ENCODE measurements at places on chromosomes 3 and 15. TPM values are rescaled to one million over a fixed set of nuclear protein-coding genes. Genes with fewer than 3 reads are reported as not detected.
A peak's percentile ranks its signal among the peaks of the same experiment; 100 is the strongest.

- peaks cover 71% of the 10 kb centered on the region for H3K4me1 ChIP-seq
- no peak overlapping the region for H3K4me3 ChIP-seq
- no peaks in the 10 kb centered on the region for H3K27me3 ChIP-seq
- no peak for DNase-seq
- no peak overlapping the region for H3K27ac ChIP-seq
These were observed 93.4 kb downstream of the MBNL1 start for GRCh38 chr3:152362086-152362485.

DNA sequence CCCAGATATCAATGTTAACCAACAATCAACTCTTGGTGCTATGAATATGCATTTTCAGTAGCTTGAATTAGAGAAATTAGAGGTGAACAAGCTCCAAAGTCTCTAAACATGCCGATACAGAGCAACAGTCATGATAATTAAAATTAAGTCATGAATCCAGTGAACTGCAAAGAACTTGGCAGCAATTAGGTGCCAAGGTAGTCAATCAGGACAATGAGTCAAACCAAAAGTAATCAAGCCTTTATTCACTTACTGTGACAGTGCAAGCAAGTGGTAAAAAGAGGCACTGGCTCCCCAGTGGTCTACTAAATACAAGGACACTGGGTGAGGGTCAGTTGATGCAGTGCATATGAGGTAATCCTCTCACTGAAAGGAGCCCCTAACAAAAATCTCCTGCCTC, 1.8 kb downstream of the ZNF770 start:
- peaks cover 29% of the 10 kb centered on the region for H3K4me1 ChIP-seq
- no peak for DNase-seq
- peak overlapping the region; percentile 49 for H3K27ac ChIP-seq
- no peaks in the 10 kb centered on the region for H3K27me3 ChIP-seq
- H3K36me3 ChIP-seq = peaks cover under 1% of the 10 kb centered on the region

DNA sequence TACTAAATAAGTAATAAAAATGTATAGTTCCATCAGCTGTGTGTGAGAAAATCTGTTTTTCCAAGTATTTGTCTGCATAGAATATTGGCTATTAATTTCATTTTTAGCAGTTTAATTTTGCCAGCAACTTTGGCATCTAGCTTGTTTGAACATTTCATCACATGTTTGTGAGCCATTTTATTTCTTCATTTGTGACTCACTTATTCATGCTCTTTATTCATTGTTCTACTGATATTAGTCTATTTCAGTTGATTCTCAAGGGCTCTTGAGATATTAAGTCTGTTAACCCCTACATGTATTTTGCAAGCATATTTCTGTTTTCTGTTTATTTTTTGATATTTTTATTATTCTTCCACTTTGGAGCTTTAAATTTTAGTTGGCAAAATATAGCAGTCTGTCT, 74.0 kb upstream of the PHLDB2 start:
- H3K4me3 ChIP-seq = no peak overlapping the region
- no peaks in the 10 kb centered on the region for H3K27me3 ChIP-seq
- H3K27ac ChIP-seq = no peak overlapping the region
- H3K4me1 ChIP-seq = peaks cover 60% of the 10 kb centered on the region
- no peaks in the 10 kb centered on the region for H3K36me3 ChIP-seq

- H3K4me3 ChIP-seq = no peak overlapping the region
- H3K27ac ChIP-seq = no peak overlapping the region
- H3K36me3 ChIP-seq = no peaks in the 10 kb centered on the region
- DNase-seq = no peak
- H3K4me1 ChIP-seq = peaks cover 9% of the 10 kb centered on the region
These were observed 5.5 kb downstream of the RASGRP1 start for GRCh38 chr15:38559131-38559530.

GRCh38 chr15:25410649-25411048, 28.2 kb downstream of the UBE3A start:
- H3K27ac ChIP-seq = no peak overlapping the region
- H3K36me3 ChIP-seq = no peaks in the 10 kb centered on the region
- H3K4me3 ChIP-seq = no peak overlapping the region
- peaks cover 48% of the 10 kb centered on the region for H3K4me1 ChIP-seq
- no peaks in the 10 kb centered on the region for H3K27me3 ChIP-seq
- no peak for DNase-seq

DNA sequence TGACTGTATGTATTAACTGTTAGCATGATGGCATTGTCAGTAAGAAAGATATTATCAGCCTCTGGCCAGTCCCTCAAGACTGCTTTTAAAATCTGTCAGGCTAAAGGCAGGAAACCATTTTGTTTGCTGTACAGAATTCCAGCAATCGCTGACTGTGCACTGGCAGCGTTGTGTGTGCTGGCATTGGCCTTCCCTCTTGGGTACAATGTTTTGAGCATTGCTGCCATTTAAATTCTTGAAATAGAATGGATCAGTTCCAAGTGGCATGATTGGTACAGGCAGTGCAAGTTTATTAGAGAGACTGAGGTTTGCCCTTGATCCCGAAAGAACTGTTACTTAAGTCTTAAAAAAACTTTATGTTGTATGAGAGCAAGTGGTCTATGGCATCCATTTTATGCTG, 788.7 kb downstream of the OTOL1 start:
- H3K27ac ChIP-seq = no peak overlapping the region
- H3K27me3 ChIP-seq = no peaks in the 10 kb centered on the region
- peaks cover under 1% of the 10 kb centered on the region for H3K36me3 ChIP-seq
- no peak overlapping the region for H3K4me3 ChIP-seq
- peaks cover 6% of the 10 kb centered on the region for H3K4me1 ChIP-seq

DNA sequence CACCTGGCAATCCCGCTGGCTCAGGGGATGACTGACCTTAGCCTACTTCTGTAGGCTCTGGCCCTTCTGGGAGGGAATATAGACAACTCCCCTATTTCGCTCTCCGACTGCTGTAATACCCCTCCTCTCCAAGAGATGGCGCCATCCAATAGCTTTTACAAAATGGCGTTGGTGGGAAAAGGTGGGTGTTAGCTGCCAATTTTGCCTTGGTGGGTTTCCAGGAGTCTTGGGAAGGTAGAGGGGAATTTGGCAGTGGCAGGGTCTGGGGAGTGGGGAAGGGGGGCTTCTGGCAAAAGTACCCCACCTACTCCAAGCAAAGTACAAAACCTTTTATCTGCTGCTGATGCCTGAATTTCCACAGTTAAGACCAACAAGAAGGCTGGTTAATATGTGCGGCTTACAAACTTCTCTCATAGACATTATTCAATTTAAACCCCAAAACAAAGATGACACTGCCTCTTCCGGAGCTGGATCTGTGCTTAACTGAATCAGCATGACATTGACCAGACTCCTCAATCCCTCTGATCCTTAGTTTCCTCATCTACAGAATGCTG, 62.1 kb downstream of the RASGRF1 start:
- H3K4me3 ChIP-seq = no peak overlapping the region
- no peaks in the 10 kb centered on the region for H3K4me1 ChIP-seq

DNA sequence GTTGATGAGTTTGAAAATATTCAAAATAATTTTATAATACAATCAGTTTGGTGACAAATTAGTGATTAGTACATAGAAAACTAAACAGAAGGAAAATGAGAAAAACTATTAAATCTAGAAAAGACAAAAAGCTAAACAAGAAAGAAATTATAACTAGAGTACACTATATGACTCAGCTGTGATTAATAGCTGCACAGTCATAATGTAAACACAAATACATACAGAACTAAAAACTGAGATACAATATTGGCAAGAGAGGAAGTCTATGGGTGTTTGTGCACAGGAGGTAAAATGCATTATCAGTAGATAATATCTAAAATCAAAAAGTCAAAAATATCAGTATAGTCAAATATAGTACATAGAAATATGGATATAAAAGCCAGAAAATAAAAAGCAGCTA, 80.7 kb upstream of the PCSK6 start:
- H3K36me3 ChIP-seq = no peaks in the 10 kb centered on the region
- H3K4me3 ChIP-seq = no peak overlapping the region
- no peaks in the 10 kb centered on the region for H3K27me3 ChIP-seq
- H3K27ac ChIP-seq = peak overlapping the region; percentile 25

DNA sequence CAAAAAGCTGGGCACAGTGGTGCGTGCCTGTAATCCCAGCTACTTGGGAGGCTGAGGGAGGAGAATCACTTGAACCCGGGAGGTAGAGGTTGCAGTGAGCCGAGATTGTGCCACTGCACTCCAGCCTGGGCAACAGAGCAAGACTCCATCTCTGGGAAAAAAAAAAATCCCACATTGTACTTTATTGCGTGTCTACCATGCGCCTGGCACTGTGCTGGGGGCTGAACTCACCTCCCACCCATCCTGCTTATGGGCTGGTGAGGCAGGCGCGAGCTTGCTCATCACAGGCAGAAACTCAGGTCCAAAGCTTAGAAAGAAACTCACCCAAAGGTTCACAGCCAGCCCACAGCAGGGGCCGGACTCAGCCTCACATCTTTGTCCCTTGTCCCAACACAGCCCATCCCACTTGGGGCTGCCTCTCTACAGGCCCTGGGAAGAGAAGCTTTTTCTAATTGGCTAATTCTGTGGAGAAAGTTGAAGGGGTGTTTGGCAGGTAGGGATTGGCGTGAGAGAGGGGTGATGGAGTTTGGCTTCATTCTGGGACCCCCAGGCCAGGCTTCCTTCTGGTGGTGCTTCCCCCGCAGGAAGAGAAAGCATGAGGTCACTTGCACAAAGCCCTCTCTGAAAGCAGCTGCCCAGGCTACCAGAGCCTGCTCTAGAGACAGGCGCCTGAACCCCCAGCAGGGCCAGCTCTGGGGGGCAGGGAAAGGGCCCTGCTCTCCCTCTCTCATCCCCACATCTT, 122.6 kb upstream of the SMAD3 start:
- no peaks in the 10 kb centered on the region for H3K36me3 ChIP-seq
- H3K4me1 ChIP-seq = peaks cover 9% of the 10 kb centered on the region

- no peak overlapping the region for H3K4me3 ChIP-seq
- H3K27me3 ChIP-seq = peaks cover 2% of the 10 kb centered on the region
- no peak overlapping the region for H3K27ac ChIP-seq
- no peak for DNase-seq
- H3K36me3 ChIP-seq = no peaks in the 10 kb centered on the region
These were observed 294.7 kb downstream of the ERC2 start for GRCh38 chr3:56173601-56174000.

DNA sequence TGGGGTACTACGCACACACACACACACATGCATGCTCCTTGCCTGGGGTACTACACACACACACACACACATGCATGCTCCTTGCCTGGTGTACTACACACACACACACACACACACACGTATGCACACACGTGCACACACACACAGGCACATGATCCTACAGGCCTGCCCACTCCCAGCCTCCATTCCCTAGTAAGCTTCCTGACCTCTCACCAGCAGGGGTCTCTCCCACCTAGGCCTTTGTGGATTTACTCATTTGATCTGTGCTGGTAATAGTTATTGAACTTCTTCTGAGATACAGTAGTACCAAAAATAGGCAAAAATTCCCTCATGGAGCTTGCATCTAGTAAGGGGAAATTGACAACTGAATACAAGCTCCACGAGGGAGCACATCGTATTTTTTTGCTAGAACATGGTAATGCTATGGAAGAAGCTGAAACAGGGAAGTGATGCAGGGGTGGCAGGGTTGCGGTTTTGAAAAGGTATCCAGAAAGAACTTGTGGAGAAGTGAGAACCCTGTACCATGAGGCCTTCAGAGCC, 19.1 kb downstream of the TTC21A start:
- H3K36me3 ChIP-seq = peaks cover 2% of the 10 kb centered on the region
- peaks cover 19% of the 10 kb centered on the region for H3K4me1 ChIP-seq
- H3K4me3 ChIP-seq = no peak overlapping the region
- no peaks in the 10 kb centered on the region for H3K27me3 ChIP-seq
- no peak overlapping the region for H3K27ac ChIP-seq

GRCh38 chr3:102090721-102091045, 241.4 kb downstream of the NFKBIZ start:
- H3K36me3 ChIP-seq = no peaks in the 10 kb centered on the region
- H3K27me3 ChIP-seq = peaks cover 3% of the 10 kb centered on the region
- no peaks in the 10 kb centered on the region for H3K4me1 ChIP-seq

CEP152 gene
- 4.4 TPM for total RNA-seq

AADAC gene
- not detected for total RNA-seq

ADGRG7 gene
- total RNA-seq = not detected

NXPE3 gene
- 27.1 TPM for total RNA-seq

OIP5 gene
- 1.8 TPM for total RNA-seq

GPR62 gene
- total RNA-seq = 0.19 TPM

GABRG3 gene
- not detected for total RNA-seq

TPRG1 gene
- 3.0 TPM for total RNA-seq
